Urothelium cell line (cell line): ENCODE measurements at places on chromosomes 6 and 20.

- no peak for DNase-seq
These were observed at the start of gene MYCT1 for GRCh38 chr6:152697634-152698033. Gene MYCT1, plus strand, starts transcription at chr6:152697897. Its CDS starts 6 bp downstream, at chr6:152697903.

GRCh38 chr20:37198932-37199660, 19.7 kb upstream of the MROH8 start:
- no peak for DNase-seq

GRCh38 chr6:22133357-22133756, 163.5 kb downstream of the PRL start:
- DNase-seq, result no peak

- no peak for DNase-seq
These were observed 281.7 kb upstream of the PRDM1 start for GRCh38 chr6:105804424-105804823.

DNA sequence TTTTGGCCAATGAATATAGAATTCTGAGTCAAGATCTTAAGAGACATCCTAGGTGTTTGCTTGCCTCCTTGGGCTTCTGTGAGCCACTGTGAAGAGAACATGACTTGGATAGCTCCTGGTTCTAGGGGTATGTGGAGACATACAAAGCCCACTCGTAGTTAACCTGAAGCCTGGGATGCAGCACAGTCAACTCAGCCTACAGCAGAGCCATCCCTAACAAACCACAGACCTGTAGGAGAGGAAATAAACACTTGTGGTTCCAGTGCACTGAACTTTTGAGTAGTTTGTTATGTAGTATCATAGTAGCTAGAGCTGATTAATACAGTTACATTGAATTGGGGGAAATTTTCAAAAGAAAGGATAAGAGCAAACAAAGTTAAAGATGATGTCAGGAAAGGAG, 474.4 kb upstream of the HSF2 start:
- DNase-seq, result no peak

GRCh38 chr6:157615420-157615769, 207.7 kb upstream of the SNX9 start:
- no peak for DNase-seq

- DNase-seq, result peak; percentile 30
These were observed 156.2 kb downstream of the THBS2 start for GRCh38 chr6:169097381-169097959.

DNA sequence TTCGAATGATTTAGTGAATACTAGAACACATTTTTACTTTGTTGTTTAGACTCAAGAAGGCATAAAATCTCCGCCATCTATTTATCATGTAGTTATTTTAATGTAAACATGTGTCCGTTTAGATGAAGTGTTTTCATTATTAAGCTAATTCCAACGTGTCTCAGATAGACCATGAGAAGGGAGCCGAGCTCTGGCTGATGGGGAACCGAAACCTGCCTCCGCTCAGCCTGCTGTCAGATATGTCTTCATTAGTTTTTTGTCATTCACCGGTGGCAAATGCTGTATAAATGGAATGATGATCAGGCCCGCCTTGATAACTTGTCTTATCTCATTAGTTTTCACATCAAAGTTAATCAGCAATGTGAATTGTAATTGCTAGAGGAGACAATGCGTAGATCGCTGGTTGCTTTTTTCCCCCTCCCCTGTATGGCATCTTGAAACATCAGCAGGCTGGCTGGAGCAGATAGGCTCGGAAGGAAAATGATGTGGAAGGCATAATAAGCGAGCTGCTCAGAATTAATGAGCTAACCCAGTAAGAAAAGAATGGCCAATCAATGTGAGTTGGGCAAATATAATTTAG, 136.4 kb downstream of the LINC00237 start:
- DNase-seq, result no peak

GRCh38 chr6:73579851-73580246, 59.0 kb upstream of the EEF1A1 start:
- DNase-seq, result peak; percentile 67

DNA sequence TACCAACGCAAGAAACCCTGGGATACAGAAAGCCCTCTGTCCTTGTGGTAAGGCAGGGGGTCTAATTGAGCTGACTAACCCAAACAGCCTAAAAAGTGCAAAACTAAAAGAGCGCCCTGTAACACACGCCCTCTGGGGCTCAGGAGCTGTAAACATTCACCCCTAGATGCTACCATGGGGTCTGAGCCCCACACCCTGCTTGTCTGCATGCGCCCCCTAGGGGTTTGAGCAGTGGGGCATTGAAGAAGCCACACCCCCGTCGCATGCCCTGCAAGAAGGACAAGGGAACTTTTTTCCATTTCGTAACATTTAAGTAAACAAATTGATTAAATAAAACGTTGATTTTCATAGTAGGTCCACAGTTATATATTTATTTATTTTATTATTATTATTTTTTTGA, 616.9 kb upstream of the MAN1A1 start:
- no peak for DNase-seq

- peak; percentile 31 for DNase-seq
These were observed 3.4 kb downstream of the SCUBE3 start for GRCh38 chr6:35216851-35217811.

DNA sequence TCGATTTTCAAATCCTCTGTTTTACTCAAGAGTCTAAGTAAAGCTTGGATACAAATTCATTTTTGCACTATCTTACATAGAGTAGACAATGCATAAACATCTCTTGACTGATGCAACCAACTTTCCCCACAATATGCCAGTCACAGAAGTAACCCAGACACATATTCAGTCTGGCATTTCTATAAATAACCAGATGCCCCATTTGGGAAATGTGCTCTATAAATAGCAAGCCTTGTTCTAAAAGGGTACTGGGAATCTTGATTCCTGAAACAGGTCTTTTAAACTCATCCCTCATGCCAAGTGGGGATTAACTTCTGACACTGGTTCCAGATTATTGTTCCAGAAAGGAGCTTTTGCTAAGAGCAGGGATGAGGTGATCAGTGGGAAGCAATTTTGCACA, 411.7 kb downstream of the EPM2A start:
- DNase-seq, result no peak

- no peak for DNase-seq
These were observed 26.6 kb upstream of the NPBWR2 start for GRCh38 chr20:64133951-64134407.

GRCh38 chr20:64091340-64091739, 7.1 kb upstream of the LKAAEAR1 start:
- DNase-seq, result no peak

- no peak for DNase-seq
These were observed 3.4 kb upstream of the PTK6 start for GRCh38 chr20:63540417-63541186.

- no peak for DNase-seq
These were observed 690.7 kb downstream of the DOK5 start for GRCh38 chr20:55166063-55166462.
